Right renal pelvis (tissue), 4 donors: ENCODE measurements at places on chromosomes 6 and 20. TPM values are rescaled to one million over a fixed set of nuclear protein-coding genes. Genes with fewer than 3 reads are reported as not detected.

DNA sequence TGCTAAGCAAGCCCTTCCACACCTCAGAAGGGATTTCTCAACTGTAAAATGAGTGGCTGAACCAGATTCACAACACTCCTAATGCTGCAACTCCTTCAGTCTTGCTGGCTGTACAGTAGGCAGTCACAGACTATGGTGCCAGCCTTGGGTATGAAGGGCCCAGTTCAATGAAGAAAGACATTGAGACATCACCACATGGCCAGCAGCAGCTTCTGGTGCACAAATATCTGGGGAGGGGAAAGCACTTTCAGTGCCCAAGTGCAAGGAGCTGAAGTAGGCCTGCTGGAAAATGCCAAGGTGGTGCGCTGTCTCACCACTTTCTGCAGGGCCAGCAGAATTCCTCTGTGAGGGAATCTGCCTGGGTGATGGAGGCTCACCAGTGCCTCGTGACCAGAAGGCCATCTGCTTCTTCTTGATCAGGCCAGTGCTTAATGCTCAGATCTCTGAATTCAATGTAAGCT lies 1.8 kb downstream of the PLA2G7 start:
- DNase-seq, result no peak

NHSL1 gene
- 11.5 TPM for polyA plus RNA-seq

- no peak for DNase-seq
Observed at GRCh38 chr6:144145541-144145940, 4.8 kb upstream of the STX11 start.

GRCh38 chr6:111110036-111110435 lies 22.7 kb downstream of the SLC16A10 start:
- DNase-seq, result no peak

ZSCAN16 gene
- 9.0 TPM for polyA plus RNA-seq
